ENCODE measurements at places on chromosomes 11 and 22.

DNA sequence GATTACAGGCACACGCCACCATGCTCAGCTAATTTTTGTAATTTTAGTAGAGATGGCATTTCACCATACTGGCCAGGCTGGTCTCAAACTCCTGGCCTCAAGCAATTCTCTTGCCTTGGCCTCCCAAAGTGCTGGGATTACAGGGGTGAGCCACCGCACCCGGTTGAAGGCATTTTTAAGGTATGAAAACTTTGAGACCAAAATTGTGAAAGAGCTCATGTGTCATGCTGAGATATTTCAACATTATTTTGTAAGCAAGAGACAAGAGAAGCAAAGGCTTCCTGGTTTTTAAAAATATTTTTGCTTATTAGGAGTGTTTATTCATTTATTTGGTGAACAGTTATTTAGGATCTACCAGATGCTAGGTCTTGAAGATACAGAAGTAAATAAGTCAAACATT, 6.8 kb downstream of the NHERF4 start:
- no peak for DNase-seq

GRCh38 chr11:128579798-128580504, 7.4 kb downstream of the ETS1 start:
- DNase-seq, result no peak

DNA sequence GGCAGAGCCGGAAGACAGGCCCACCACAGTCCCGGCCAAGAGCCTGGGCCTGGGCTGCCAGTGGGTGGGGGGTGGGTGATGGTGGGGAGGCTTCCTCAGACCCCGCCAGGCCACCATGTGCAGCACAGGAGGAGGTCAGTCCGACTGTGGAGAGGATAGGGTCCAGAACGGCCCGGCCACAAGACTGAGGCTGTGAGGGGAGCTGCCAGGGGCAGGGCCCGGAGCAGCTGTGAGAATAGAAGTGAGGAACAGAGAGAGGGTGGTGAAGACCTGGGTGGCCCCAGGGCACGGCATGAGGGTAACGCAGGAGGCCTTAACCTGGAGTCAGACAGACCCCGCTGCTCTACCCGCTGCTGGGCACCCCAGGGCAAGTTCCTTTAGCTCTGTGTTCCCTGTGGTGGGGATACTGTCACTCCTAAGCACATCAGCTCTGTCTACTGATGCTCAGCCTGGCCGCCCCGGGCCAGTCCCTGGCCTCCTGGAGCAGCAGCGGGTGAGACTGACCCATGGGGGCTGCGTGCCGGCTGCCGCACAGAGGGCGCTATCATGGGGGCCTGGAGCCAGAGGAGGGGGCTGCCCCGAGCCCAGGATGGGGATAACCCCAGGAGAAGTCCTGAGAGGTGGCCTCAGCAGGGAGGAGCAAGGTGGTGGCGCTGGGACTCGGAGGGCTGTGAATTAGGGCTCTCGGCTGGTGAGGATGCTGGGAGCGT, 1.7 kb downstream of the FERMT3 start:
- no peak for DNase-seq

- no peak for DNase-seq
These were observed 22.8 kb downstream of the LARGE1 start for GRCh38 chr22:33897448-33897835.
